ENCODE measurements at places on chromosomes 4 and X.

DNA sequence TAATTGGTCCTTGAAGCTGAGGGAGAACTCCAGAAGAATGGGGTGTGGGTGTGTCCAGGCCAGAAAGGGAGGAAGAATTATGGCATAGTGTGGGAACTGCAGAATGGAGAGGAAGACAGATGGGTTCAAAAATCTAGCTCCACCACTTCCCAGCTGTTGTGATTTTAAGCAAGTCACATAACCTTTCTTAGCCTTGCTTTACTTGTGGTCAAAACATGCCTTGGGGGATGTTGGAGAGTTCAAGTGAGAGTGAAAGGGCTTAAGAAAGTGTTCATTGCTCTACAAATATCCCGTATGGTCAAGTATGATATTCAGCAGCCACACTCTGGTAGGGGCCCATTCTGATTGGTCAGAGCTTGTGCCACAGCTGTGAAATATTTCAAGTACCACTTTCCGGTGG lies 15.0 kb upstream of the STARD8 start:
- no peak overlapping the region for H3K27ac ChIP-seq
- H3K4me3 ChIP-seq, result no peak overlapping the region
- no peaks in the 10 kb centered on the region for H3K36me3 ChIP-seq
- no peaks in the 10 kb centered on the region for H3K4me1 ChIP-seq
- no peaks in the 10 kb centered on the region for H3K27me3 ChIP-seq

DNA sequence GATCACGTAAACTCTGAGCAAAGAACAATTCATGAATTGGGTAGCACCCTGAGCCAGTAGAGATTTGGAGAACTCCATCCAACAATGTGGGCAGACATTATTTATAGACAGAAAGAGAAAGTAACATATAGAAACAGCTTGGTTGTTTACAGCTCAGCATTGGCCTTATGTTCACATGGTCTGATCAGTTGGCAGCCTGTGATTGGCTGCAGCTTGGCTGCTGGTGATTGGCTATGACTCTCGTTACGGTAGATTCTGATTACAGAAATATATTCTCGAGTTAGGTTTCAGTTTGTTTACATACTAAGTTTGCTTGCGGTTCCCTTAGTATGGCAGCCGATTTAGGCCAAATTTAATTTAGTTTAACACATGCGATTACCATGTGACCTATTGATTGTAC lies 663.4 kb downstream of the RAPGEF2 start:
- no peaks in the 10 kb centered on the region for H3K4me1 ChIP-seq
- no peak for DNase-seq
- no peak overlapping the region for H3K27ac ChIP-seq
- H3K27me3 ChIP-seq, result no peaks in the 10 kb centered on the region
- H3K36me3 ChIP-seq, result no peaks in the 10 kb centered on the region

DNA sequence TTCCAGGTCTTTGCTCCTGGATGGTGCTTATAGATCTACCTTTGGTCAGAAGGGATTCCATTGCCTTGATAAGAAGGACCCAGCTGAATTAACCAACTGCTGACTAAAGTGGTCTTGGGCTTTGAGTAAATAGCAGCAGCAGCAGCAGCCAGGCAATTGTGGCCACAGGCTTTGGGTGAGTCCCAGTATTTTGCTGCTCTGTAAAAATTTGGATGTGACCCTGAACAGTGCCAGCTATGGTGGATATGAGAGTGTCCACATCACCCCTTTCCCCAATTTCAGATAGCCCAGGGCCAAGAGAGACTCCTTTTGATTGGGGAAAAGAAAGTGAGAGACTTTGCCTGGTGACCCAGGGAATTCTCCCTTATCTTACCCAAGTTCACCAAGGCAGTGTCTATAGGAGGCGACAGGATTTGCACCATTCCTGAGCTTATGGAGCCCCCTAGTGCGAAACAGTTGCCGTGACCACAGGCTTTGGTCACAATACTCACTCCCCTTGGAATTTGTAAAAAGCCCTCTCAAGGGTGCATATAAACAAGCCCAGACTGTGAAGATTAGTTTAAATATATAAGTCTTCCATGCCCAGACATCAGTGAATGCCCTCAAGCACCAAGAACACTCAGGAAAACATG lies 518.0 kb downstream of the TMA16 start:
- DNase-seq, result no peak
- no peaks in the 10 kb centered on the region for H3K36me3 ChIP-seq
- H3K4me1 ChIP-seq, result no peaks in the 10 kb centered on the region
- no peak overlapping the region for H3K27ac ChIP-seq

GRCh38 chr4:1470816-1471442 lies 64.7 kb upstream of the NKX1-1 start:
- H3K27me3 ChIP-seq, result no peaks in the 10 kb centered on the region
- DNase-seq, result peak; percentile 42
- H3K27ac ChIP-seq, result no peak overlapping the region
- no peak overlapping the region for H3K4me3 ChIP-seq

DNA sequence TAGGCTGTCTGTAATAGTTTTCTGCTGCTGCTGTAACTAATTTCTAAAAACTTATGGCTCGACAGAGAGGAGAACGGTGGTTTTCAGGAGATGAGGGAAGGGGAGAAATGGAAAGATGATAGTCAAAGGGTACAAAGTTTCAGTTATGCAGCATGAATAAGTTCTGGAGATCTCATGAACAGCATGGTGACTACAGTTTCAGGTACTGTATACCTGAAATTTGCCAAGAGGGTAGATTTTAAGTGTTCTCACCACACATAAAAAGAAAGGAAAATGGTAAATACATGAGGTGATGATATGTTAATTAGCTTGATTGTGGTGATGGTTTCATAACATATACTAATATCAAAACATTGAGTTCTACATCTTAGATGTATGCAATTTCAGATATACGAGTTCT lies 34.9 kb downstream of the DRD5 start:
- no peak overlapping the region for H3K27ac ChIP-seq
- H3K4me3 ChIP-seq, result no peak overlapping the region
- no peaks in the 10 kb centered on the region for H3K4me1 ChIP-seq
- H3K36me3 ChIP-seq, result no peaks in the 10 kb centered on the region

GRCh38 chrX:133307094-133307493 lies 88.9 kb upstream of the TFDP3 start:
- H3K27me3 ChIP-seq, result peaks cover 77% of the 10 kb centered on the region
- no peak for DNase-seq
- H3K36me3 ChIP-seq, result no peaks in the 10 kb centered on the region
- H3K27ac ChIP-seq, result no peak overlapping the region
- no peak overlapping the region for H3K4me3 ChIP-seq
- no peaks in the 10 kb centered on the region for H3K4me1 ChIP-seq

- no peak for DNase-seq
- H3K27me3 ChIP-seq, result no peaks in the 10 kb centered on the region
- peak overlapping the region; percentile 71 for H3K4me3 ChIP-seq
- no peaks in the 10 kb centered on the region for H3K36me3 ChIP-seq
- H3K4me1 ChIP-seq, result peaks cover 5% of the 10 kb centered on the region
- no peak overlapping the region for H3K27ac ChIP-seq
Measured at GRCh38 chr4:157222771-157223160, 2.2 kb downstream of the GRIA2 start.

DNA sequence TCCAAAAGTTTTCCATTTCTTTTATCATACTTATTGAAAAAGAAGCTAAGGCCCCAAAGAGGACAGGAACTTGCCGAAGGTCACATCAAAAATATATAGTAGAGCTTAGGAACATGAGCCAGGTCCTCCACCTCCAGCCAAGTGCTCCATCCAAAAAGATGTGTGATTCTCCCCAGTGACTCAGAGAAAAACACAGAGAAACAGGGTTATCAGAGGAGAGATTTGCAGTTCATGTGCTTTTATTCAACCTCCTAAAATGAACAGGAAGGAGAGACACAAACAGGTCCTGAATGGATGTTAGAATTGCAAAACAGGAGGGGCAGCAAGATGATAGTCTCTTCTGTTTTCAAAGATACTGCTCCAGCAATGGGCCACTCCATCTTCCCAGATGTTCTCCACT lies 19.6 kb upstream of the FGF16 start:
- no peak overlapping the region for H3K4me3 ChIP-seq
- H3K27ac ChIP-seq, result no peak overlapping the region
- no peaks in the 10 kb centered on the region for H3K27me3 ChIP-seq
- H3K4me1 ChIP-seq, result no peaks in the 10 kb centered on the region
- no peaks in the 10 kb centered on the region for H3K36me3 ChIP-seq

DNA sequence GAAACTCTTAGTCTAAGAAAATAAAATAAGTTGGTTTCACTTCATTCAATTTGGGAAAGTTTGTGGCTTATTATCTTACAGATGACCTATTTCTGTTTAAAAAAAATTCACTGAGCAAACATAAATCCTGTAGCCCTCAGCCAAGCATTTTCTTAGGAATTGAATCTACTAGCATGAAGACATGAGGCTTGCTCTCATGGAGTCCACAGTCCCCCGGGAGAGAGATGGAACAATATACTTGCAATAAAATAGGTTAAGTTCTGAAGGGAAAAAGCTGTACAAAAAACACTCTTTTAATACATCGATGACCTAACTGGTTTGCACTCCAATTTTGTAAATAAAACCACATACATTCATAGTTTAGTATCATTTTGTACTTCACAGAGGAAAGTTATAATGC lies 642.6 kb upstream of the FAM241A start:
- H3K27ac ChIP-seq, result no peak overlapping the region
- DNase-seq, result no peak
- H3K27me3 ChIP-seq, result no peaks in the 10 kb centered on the region
- no peaks in the 10 kb centered on the region for H3K36me3 ChIP-seq
- no peaks in the 10 kb centered on the region for H3K4me1 ChIP-seq

DNA sequence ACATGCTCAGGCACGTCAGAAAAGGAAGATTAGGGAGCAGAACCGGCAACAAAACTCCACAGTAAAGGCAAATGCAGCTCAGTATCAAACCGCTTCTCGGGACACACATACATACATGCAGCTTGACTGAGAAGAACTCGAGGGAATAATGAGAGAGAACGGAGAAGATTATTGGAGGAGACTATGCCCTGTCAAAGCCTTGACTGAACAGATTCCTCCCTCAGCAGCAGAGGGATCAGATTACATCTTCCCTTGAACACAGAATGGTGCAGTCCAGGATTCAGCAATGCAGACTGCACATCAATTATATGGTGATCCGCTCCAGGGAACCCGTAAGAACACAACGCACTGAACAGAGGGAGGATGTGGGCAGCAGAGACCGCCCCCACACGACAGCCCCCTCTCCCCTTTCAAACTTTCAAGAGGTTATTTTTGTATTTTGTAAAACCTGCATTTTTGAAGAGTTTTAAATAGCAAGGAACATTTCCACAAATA lies 183.2 kb downstream of the FBXW7 start:
- H3K27ac ChIP-seq, result peak overlapping the region; percentile 40
- no peaks in the 10 kb centered on the region for H3K27me3 ChIP-seq
- peak overlapping the region; percentile 56 for H3K4me3 ChIP-seq
- no peaks in the 10 kb centered on the region for H3K36me3 ChIP-seq
- H3K4me1 ChIP-seq, result no peaks in the 10 kb centered on the region

DNA sequence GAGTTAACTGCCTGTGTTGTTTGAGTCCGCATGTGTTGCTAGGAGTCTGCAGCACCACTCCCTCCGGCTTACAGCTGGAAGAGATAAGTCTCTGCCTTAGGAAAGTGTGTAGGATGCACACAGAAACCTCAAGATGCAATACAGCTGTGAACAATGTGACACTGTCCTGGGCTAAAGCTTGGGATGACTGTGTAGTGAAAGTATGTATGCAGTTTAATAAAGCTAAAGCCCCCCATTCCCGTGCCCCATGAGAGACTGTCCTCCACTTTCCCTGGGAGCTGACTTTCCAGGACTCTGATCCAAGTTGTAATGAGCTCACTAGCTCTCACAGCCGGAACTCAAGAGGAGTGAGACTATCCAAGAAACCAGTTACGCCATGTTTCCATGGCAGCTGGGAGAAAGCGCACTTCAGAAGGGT lies 156.6 kb upstream of the FTHL17 start:
- H3K36me3 ChIP-seq, result no peaks in the 10 kb centered on the region
- H3K27ac ChIP-seq, result no peak overlapping the region
- no peaks in the 10 kb centered on the region for H3K4me1 ChIP-seq
- H3K4me3 ChIP-seq, result no peak overlapping the region
- no peaks in the 10 kb centered on the region for H3K27me3 ChIP-seq

DNA sequence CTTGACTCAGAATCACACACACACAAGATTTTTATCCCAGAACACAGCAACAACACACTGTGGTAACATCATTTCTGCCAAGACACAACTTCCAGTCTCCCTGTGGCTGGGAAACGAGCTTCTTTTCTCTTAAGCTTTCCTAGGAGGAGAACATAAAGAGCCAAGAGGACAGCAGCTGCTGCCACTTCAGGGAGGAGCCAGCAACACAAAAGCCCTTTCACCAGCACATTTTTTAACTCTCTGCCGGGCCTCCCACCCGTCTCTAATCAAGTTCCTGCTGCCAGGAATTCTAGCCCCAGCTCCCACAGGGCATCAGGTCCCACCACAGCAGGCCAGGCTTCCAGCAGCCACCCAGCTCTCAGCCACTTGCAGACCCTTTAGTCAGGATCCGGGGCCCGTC lies 22.4 kb downstream of the FAT1 start:
- no peaks in the 10 kb centered on the region for H3K27me3 ChIP-seq
- no peaks in the 10 kb centered on the region for H3K36me3 ChIP-seq
- peak overlapping the region; percentile 20 for H3K4me3 ChIP-seq
- H3K4me1 ChIP-seq, result peaks cover 4% of the 10 kb centered on the region
- H3K27ac ChIP-seq, result peak overlapping the region; percentile 84

DNA sequence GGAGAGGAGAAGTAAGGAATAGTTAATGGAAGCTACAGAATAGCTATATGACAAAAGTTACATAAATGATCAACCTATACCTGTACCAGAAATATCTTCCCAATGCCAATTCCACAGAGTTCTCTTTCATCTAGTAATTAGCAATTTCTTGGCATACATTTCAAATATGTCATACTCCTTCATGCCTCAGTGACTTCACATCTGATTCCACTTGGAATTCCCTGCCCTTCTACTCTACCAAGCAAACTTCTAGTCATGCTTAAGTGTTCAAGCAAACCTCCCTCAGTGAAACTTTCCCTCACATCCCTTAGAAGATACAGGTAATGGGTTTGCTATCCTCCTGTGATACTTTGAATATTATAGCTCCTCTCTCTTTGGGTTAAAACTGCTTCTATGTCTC lies 127.1 kb downstream of the KLHL13 start:
- H3K4me1 ChIP-seq, result no peaks in the 10 kb centered on the region
- DNase-seq, result no peak
- no peaks in the 10 kb centered on the region for H3K36me3 ChIP-seq
- H3K27me3 ChIP-seq, result no peaks in the 10 kb centered on the region
- H3K4me3 ChIP-seq, result no peak overlapping the region
- no peak overlapping the region for H3K27ac ChIP-seq

DNA sequence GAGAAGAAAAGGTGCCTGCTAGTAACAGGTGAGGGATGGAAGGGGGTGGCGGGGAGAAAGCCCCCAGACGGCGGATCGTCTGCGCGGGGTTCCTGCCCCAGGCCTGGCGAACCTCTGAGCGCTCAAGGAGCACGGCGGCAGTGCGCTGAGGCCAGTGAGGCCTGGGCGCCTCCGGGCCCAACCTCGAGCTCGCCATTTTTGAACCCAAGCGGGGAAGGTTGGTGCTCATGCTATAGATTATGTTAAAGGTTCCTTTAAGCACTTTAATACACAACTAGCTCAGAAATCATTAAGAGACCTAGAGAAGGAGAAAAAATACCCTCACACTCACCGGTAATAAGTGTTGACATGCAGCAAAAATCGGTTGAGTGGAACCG lies 7.9 kb downstream of the PITX2 start:
- no peak overlapping the region for H3K4me3 ChIP-seq
- DNase-seq, result no peak
- H3K27me3 ChIP-seq, result peaks cover 96% of the 10 kb centered on the region
- no peak overlapping the region for H3K27ac ChIP-seq

- no peak overlapping the region for H3K27ac ChIP-seq
- H3K4me1 ChIP-seq, result no peaks in the 10 kb centered on the region
- no peak overlapping the region for H3K4me3 ChIP-seq
- no peak for DNase-seq
Measured at GRCh38 chr4:62927574-62927973, 1481.7 kb downstream of the TECRL start.

- no peak overlapping the region for H3K27ac ChIP-seq
- H3K36me3 ChIP-seq, result no peaks in the 10 kb centered on the region
- no peak for DNase-seq
- H3K27me3 ChIP-seq, result no peaks in the 10 kb centered on the region
- no peaks in the 10 kb centered on the region for H3K4me1 ChIP-seq
Measured at GRCh38 chr4:98518559-98519267, 139.7 kb downstream of the TSPAN5 start.
